ENCODE measurements at places on chromosomes 3 and 15.

DNA sequence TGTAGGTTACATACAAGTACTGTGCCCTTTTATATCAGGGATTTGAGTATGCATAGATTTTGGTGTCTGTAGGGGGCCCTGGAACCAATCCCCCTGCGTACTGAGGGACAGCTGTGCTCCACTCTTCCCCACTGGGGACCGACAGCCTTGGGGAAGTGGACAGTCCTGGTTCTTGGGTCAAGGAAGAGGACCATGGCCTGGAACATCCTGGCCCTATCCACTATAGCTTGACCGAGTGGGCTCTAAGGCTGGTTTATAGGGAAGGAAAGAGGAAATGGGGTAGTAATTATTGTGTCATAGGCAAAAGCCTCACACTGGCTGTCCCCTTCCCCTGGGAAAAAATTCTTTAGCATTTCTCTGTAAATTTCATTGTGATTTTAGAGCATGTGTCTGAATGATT is 49.5 kb downstream of the CRTC3 start:
- no peak for DNase-seq

- DNase-seq, result no peak
Observed at GRCh38 chr3:71780430-71780829, 4.5 kb downstream of the PROK2 start.

- no peak for DNase-seq
Observed at GRCh38 chr15:69668963-69669362, 216.3 kb downstream of the RPLP1 start.

- peak; percentile 58 for DNase-seq
Observed at GRCh38 chr15:74635228-74635627, 19.6 kb downstream of the CLK3 start.

DNA sequence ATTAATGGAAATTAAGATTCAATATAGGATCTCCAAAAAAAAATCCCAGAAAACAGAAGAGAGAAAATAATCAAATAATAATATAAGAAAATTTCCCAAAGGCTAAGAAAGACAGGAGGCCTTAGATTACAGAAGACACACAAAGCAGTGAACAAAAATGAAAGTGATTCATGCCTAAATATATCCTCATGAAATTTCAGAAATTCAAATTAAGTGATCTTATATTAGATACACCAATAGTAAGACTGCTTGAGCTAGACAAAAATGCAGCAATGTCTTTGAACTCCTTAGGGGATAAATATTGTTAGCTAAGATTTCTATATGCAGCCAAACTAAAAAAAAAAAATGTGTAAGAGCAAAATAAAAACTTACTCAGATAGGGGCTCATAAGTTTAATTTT is 44.6 kb upstream of the ARPP21 start:
- DNase-seq, result no peak
